ENCODE measurements at places on chromosomes 7 and 10. TPM values are rescaled to one million over a fixed set of nuclear protein-coding genes. Genes with fewer than 3 reads are reported as not detected.

- peak; percentile 38 for DNase-seq
Observed at GRCh38 chr10:810351-810846, 120.9 kb upstream of the DIP2C start.

DNA sequence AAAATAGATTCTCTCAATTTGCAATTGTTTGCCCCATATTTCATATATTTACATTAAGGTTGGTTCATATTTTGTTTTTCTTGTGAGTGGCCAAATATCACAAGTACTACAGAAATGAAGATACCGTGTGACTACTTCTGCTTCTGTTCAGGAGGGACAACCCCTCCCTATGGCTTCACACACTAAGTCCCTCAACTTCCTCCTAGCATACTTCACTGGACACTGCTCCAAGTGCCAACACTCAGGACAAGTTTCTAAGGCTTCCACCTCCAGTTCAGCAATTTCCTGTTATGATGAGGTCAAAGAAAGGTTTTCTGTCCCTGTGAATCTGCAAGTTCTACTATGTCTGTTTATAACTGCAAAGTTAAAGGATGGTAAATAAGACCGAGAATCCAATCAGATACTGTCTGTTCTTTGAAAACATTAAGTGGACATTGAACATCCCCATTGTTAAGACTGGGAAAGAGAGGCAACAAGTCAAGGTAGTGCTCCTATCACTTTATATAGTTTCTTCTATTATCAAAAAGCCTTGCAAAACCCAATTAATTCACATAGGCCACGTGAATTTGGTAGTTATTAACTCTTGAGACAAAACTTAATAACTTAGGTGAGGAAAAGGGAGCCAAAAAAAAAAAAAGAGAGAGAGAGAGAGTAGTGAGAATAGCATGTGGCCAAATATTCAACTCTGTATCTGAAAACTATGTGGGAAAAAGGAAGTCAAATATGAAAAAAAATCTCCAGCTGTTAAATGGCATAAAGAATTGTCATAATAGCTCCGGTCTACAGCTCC, 81.3 kb upstream of the DKK1 start:
- DNase-seq = no peak

DNA sequence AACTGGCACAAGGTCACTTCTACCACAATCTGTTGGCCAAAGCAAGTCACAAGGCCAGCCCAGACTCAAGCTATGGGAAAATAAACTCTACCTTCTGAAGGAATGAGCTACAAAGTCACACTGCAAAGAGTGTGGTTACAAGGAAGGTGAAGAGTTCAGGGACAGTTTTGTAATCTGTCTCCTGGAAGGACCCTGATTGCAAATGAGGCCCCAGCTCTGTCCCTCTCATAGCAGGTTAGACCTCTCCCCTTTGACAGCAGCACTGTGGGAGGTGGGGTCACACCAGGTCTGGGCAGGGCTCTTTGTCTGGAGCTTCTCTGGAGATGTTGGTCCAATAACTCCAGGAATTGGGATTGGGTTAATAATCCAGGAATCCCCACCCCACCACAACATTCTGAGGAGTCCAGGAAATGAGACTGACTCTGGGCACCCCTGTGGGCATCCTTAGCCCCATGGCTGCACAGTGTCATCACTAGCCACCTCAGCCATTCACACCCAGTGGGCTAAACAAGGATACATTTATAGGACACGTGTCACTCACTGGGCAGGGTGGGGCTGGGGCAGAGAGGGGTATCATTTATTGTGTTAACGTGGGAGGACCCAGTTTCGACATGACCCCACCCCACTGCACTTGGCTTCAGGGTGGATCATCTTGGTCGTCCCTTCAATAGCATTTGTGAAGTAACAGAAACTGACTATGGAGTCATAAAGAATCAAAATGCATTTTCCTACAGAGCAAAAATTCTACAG, 23.7 kb upstream of the C10orf105 start:
- no peak for DNase-seq

DNA sequence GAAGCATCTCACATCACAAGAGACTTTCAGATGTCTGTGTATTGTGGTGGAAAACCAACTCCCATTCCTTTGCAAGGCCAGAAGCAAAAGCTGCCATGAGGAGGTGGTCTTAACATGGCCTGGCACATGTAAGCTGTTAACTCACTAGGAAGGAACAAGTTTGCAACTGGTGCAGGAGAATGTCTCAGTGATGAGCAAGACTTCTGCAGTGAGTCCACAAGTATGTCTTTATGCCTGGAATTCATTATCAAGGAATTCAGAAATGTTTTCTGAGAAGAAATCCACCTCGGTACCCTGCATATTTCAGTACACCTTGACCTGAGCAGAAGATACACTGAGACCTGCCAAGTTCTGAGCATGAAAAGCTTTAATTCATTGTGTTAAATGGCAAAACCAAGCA, 1033.1 kb downstream of the NRG3 start:
- no peak for DNase-seq

- DNase-seq = no peak
Observed at GRCh38 chr7:134045716-134046115, 81.4 kb upstream of the LRGUK start.

DNA sequence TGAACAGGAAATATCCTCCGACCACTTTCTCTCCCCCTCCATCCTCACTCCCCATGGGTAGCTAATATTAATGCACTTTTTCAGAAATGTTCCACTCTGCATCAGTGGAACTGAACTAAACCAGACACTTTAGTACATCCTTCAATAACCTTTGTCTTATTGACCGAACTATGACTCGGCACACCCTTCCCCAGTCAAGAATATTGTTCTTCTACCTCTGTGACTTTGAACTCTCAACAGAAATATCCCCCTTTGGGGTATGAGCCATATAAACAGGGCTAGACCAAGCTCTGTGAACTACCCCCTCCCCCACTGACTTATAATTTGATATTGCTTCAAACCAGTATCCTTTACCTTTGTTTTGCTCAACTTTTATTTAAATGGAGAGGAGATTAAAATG, 57.9 kb upstream of the CAPZA2 start:
- no peak for DNase-seq

DNA sequence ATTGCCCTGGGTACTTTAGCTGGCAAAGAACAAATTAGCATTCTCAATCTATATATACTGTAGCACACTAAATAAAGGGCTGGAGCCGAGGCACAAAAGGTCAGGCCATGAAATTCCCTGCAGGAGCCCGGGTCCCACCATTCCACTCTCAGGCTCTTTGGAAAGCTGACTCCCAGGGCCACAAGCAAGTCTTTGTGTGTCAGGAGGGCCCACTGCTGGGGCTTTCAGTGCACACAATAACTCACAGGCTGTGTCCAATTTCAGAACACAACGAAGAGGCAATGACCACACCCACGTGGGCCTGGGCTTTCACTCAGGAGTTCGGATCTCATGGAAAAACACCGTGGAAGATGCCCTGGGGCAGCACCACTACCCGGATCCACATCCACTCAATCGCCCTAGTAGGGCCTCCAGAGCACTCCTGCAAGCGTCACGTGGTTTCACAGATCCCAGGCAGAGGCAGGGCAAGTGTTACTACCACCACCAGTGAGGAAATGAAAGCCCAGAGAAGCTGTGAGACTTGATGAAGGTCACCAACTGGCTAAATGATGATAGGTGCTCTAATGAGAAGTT, 60.3 kb downstream of the COBL start:
- peak; percentile 5 for DNase-seq

DNA sequence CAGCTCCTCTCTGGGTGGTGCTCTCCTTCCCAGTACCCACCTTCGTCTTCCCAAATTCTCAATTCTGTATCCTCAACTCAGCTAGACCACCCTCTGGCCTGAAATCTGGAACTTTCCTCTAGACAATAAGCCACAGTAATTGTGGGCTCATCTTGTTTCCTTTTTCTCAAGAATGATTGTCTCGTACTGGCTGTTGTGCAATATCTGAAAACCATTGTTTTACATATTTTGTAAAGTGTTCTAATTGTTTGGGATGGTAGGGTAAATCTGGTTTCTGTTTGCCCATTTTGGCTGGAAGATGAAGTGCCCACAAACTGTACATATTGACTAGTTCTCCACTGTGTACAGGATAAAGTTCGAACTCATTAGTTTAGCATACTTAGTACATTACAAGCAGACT, 11.3 kb upstream of the NOBOX start:
- DNase-seq = no peak

GRCh38 chr7:27680610-27681009, 17.9 kb upstream of the HIBADH start:
- DNase-seq = no peak

- DNase-seq = no peak
Observed at GRCh38 chr7:16889305-16889704, 7.5 kb upstream of the AGR3 start.

GRCh38 chr7:151057506-151057988, at the start of gene CDK5:
Gene CDK5, minus strand, starts transcription at chr7:151057897. Its CDS starts 49 bp downstream, at chr7:151057848.
- DNase-seq = no peak

DNA sequence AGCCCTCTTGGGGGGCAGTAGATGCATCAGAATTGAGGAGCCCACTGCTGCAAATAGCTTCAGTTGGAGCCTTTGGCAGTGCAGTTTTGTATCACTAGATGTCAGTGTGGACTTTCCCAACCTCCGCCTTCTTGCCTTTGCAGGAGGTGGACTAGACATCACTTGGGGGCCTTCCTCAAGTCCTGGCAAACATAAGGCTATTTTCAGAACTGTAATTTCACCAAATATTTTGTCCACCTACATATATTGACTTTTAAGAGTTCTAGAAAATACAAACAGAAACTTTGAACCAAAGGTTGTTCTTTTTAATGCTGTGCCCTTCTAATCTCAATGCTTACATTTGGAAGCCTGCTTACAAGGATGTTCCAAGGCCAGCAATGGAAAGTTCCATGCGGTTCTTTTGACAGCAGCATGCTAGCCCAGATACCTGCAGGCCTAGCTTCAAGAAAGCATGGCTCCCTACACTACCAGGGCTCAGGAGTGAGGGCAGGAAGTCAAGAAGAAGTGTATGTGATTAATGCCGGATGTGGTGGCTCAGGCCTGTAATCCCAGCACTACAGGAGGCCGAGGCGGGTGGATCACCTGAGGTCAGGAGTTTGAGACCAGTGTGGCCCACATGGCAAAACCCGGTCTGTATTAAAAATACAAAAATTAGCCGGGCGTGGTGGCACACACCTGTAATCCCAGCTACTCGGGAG, 8.0 kb upstream of the ZNRF2 start:
- peak; percentile 39 for DNase-seq

- no peak for DNase-seq
Observed at GRCh38 chr7:11447106-11447505, 384.9 kb downstream of the THSD7A start.

- no peak for DNase-seq
Observed at GRCh38 chr10:32985775-32986350, 27.8 kb upstream of the ITGB1 start.

GRCh38 chr10:71633920-71634319, 85.7 kb downstream of the C10orf105 start:
- no peak for DNase-seq

- DNase-seq = no peak
Observed at GRCh38 chr10:98666276-98666675, 219.5 kb upstream of the HPS1 start.

The CDNF gene
- 1.1 TPM for total RNA-seq

The CPVL gene
- 32.9 TPM for total RNA-seq

The ST8SIA6 gene
- not detected for total RNA-seq

The CCDC3 gene
- 6.4 TPM for total RNA-seq

The PKD2L1 gene
- total RNA-seq = not detected

The SEMA3D gene
- 26.3 TPM for total RNA-seq

The TMEM270 gene
- total RNA-seq = not detected

The GBX1 gene
- total RNA-seq = 2.4 TPM

The OPALIN gene
- total RNA-seq = not detected

The DPYSL4 gene
- total RNA-seq = 145 TPM

The GHRHR gene
- total RNA-seq = 0.84 TPM

The STOX1 gene
- total RNA-seq = 8.8 TPM

The PDLIM1 gene
- 26.2 TPM for total RNA-seq

Data from neural crest cell (in vitro differentiated cells).